ENCODE measurements at places on chromosomes 13 and 19.

DNA sequence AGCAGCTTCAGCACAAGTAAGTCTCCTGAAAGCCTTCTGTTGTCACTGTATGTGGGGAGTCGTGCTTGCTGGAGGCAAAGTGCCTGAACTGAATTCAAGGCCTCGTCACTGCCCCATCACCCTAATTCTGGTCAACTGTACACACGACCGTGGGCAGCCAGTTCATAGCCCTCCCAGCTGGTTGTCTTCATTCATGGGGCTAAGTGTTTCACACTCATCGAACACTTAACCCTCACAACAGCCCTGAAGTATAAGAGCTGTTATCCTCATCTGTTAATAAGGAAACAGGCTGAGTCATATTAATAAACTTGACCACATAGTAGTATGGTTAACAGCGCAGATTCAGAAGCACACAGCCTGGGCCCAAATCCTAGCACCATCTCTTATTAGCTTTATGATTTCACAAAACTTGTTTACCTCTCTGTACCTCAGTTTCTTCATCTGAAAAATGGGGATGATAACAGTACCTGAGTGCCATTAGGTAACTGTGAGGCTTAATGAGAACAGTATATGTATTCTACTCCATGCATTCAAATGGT is 66.7 kb downstream of the CDADC1 start:
- DNase-seq = no peak

- DNase-seq = no peak
These were observed 114.9 kb downstream of the UQCRFS1 start for GRCh38 chr19:29098091-29098490.

DNA sequence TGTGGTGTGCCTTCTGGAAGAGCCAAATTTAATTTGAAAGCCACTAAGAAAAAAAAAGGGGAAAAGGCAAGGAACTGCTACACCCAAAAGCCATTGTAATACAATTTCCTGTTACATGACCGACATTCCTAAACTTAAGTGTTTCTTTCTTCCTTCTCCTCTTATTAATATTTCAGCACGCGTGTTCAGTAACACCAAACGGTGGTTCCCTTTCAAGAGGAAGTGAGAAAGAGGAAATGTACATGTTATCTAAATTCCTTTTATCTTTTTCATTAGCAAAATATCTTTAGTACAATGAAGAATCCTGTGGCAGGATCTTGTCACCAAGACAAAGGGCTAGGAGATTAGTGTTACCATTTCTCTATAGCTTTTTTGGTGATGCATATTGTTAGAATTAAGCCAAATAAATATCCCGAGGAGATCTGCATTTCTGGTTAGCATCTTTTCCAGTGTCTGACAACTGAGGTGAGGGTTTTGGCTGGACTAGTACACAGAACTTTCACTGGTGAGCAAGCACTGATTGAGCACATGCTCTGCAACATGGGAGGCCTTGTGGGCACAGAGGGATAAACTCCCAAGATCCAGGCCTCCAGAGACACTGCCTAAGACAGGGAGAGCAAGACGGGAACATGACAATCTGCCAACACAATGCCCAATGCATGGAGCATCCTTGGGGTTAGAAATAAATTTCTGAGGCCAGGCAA is 22.1 kb downstream of the LATS2 start:
- no peak for DNase-seq

DNA sequence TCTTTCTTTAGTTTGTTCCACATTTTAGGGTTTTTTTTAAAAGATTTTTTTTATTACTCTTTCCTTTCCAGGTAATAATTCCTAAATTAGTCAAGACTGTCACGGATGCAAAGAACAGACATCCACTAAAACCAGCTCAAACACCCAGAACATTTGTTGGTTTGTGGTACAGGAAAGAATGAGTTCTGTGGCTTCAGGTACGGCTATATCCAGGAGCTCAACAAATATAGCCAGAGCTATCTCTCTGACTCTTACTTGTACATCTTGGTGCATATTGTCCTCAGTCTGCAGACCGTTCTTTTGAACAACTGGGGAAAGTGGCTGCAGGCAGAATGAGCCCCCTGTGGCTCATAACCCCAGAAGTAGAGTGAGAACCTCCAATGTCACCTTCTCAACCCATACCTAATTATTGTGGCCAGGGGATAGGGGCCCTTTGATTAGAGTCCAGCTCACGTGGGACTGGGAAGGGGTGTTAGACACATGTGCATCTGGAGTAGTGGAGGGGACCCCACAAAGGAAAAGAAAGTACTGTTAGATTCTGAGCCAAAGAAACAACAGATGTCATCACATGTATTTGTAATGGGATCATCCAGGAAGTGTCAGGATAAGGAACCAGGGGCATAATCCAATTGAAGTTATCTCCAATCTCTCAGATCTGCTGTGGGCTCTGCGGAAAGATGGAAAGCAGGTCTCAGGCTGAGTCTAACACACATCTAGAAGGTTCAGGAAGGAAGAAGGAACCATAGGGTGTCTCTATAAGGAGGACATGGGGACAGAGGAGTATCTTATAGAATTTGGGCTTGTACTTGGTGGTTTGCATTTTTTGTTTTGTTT is 1.9 kb upstream of the ZNF358 start:
- DNase-seq = no peak

DNA sequence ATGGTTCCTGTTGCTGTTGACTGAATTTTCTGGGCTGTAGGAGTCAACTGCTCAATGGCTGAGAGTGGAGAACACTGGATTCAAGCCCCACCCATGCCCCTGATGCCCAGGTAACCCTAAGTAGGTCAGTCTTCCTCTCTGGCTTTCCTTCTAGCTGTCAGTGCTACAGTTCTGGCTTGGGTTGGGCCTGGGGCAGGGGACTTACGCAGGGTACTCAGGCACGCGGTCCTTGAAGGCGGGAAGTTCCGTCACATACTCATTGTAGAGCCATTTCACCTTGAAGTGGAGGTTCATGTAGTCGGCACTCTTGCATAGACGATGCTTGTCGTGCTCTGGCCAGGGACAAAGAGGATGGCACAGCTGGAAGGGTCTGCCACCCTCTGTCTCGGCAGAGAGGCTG is 55.6 kb downstream of the UNC13A start:
- DNase-seq = no peak

- no peak for DNase-seq
These were observed 99.7 kb downstream of the DCLK1 start for GRCh38 chr13:36031490-36031889.

- peak; percentile 77 for DNase-seq
These were observed 34.2 kb downstream of the TDRD3 start for GRCh38 chr13:60431108-60431700.
